Midbrain (tissue), 1 donor: ENCODE measurements at places on chromosomes 2 and 18.

- DNase-seq = no peak
Observed at GRCh38 chr2:86661333-86661732, 37.7 kb upstream of the RNF103 start.

- no peak for DNase-seq
Observed at GRCh38 chr2:206045251-206045650, 40.7 kb downstream of the INO80D start.

DNA sequence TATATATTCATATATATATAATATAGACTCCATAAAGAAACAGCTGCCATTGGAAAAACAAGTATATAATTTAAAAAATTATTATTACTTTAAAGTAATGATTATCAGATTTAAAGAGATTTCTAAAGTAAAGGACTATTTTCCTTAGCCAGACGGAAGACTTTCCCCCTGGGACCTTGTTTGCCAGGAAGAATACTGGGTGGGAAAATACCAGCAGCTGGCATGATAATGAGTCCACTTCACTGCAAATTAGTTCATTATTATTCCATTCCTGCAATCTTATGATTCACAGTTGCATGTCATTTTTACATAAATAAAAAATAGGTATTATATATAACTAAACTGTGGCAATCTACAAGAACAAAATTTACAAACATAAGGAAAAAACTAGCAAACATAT, 339.8 kb upstream of the CDH7 start:
- no peak for DNase-seq

DNA sequence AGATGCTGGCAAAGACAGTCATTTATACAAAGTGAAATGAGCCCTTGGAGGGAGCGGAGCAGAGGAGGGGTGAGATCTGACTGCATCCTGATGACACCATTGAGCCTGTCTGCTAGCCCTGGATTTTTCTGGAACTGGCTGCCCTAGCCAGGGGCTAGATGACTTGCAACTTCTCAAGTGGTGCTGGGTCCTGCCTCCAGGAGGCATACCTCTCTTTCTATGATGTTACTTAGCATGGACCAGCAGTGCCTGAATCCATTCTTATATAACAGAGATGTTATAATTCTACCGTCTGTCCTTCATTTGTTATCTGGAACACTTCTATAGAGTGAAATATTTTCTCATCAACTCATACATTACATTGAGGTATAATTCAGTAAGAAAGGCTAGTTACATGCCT, 8.5 kb upstream of the TWIST2 start:
- no peak for DNase-seq

GRCh38 chr2:47594656-47595055, 188.3 kb upstream of the MSH6 start:
- DNase-seq = no peak

DNA sequence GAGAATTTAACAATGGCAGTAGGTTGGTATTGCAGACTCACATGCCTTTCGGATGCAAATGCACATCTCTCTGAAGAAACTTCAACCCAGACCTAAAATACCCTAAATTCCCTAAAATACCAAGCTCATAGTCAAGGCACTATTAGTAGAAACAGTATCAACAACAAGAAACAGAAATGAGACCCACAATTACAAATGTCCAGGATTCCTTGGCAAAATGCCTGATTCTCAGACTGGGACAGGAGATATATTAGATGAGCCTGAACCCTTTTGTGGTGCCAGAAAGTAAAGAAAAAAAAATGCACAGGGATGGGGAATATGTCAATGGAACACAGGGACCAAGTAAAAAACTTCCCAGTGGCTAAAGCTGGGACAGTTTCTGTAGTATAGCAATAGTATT, 77.2 kb downstream of the NAT8 start:
- no peak for DNase-seq

- DNase-seq = no peak
Observed at GRCh38 chr2:69201259-69201658, 185.8 kb downstream of the GFPT1 start.

DNA sequence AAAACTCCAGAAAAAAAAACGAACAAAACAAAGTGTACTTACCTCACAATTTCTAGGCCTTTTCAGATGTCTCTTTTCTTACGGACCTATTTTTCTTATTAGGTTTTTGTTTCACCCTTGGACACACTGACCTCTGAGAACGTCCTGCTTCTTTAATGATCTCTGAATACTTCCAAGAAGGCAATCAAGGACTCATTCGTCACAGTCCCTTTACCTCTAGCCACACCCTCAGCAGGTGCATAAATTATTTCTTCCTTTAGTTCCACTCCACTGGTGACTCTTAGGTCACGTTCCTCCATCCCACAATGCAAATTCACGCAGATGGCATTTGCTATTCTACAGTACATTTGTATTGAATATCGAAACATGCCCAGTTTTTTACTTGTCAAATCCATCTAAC, 21.9 kb downstream of the PELI1 start:
- no peak for DNase-seq

GRCh38 chr18:23281626-23282436, 146.5 kb downstream of the CABLES1 start:
- no peak for DNase-seq

DNA sequence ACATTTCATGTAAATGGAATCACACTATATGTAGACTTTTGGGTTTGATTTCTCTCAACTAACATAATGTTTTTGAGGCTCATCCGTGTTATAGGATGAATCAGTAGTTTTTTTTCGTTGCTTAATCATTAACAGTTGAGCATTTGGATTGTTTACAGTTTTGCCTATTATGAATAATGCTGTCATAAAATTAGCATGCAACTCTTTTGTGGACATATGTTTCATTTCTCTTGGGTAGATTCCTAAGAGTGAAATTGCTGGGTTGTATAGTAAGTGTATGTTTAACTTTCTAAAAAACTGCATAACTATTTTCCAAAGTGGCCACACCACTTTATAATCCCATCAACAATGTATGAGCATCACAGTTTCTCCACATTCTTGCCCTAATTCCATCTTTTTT, 7.7 kb upstream of the RHBDD1 start:
- DNase-seq = no peak

GRCh38 chr2:17422061-17422460, 96.2 kb downstream of the RAD51AP2 start:
- no peak for DNase-seq

- DNase-seq = no peak
Observed at GRCh38 chr2:182391443-182391842, 35.4 kb downstream of the PDE1A start.

GRCh38 chr2:154437104-154437503, 261.4 kb upstream of the KCNJ3 start:
- no peak for DNase-seq

DNA sequence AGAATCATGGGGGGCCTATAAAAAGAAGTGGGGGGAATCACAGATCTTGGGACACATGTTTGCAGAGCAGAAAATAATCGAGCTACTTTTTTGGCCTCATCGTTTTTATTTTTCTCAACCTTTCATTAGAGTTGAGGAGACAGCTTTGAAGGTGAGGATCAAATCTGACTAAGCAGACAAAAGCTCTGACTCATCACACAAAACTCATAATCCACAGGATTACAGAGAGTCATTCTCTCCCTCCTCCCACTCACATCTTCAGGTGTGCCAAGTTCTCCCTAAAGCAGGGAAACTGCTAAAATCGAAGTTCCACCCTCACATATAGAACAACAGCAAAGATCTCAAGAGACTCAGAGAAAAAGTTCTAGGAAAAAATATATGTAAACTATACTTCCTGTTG, 15.6 kb downstream of the BAZ2B start:
- DNase-seq = no peak

- DNase-seq = no peak
Observed at GRCh38 chr18:34799291-34799690, 89.2 kb downstream of the DTNA start.

GRCh38 chr18:31990823-31991222, 27.8 kb upstream of the RNF125 start:
- DNase-seq = no peak

- DNase-seq = peak; percentile 92
Observed at GRCh38 chr2:58240670-58241545, at the start of gene FANCL. FANCL (minus strand) TSS chr2:58241325; CDS start chr2:58241313, 12 bp downstream.

GRCh38 chr2:176202491-176202890, 14.0 kb downstream of the HOXD1 start:
- DNase-seq = no peak

- DNase-seq = no peak
Observed at GRCh38 chr18:37846996-37847395, 281.4 kb upstream of the CELF4 start.

- DNase-seq = no peak
Observed at GRCh38 chr2:40734797-40735196, 282.9 kb upstream of the SLC8A1 start.
